ENCODE measurements at places on chromosomes 6 and 20. TPM values are rescaled to one million over a fixed set of nuclear protein-coding genes. Genes with fewer than 3 reads are reported as not detected.
A peak's percentile ranks its signal among the peaks of the same experiment; 100 is the strongest.

DNA sequence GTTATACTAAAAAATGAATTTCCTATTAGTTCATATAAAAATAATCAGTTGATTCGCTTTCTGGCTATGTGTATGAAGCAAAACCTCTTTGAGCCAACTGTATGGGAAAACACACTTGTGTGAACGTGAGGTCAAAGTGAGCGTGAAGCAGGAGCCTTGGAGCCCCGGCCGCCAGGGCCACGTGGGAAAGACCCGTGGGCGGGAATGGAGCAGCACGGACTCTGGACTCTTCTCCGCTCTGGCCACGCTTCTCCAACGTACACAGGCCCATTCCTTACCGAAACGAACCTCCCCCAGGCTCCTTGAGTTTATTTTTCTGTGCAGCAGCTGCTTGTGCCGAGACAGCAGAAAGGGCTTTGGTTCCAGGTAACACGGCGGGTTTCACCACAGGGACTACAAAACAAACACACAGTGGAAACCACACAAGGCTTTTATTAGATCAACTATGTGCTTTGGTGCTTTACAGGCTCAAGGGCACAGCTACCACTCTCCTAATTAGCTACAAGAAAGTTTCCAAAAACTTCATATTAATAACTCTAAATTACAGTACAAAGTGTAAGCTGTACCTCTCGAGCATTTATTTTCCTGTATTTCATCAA is 62.7 kb downstream of the TAF4 start:
- DNase-seq: no peak

The MEI4 gene
- total RNA-seq: not detected

DNA sequence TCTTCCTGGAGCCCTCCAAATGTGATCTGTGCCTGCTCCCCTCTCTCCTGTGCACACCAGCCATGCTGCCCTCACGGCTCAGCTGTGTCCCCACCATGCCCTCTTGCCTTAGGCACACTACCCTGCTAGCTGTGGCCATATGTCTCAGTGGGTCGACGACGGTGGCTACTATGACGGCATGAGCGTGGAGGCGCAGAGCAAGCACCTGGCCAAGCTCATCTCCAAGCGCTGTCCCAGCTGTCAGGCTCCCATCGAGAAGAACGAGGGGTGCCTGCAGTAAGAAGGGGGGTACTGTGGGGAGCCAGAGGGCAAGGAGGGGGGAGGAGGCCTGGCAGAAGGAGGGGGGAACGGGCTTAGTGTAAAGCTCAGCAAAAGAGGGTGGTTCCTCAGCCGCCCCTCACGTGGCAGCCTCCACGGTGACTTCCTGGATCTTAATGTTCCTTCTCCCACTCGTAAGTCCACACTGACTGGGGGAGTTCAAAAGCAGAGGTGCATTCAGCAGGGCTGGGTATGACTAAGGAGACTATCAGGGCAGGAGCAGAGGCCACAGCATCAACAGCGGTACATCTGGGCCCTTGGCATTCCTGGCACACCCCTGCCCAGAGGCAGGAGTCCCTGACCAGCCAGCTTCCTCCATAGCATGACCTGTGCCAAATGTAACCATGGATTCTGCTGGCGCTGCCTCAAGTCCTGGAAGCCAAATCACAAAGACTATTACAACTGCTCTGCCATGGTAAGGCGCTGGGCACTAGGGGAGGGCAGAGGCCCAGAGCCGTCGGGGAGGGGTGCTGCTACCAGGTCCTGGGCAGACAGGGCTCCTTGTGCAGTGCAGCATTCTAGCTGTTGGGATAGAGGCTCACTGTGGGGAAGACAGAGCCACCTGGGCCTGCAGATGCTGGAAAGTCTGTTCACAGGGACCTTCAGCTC is 8.0 kb downstream of the DNPH1 start:
- DNase-seq: no peak

DNA sequence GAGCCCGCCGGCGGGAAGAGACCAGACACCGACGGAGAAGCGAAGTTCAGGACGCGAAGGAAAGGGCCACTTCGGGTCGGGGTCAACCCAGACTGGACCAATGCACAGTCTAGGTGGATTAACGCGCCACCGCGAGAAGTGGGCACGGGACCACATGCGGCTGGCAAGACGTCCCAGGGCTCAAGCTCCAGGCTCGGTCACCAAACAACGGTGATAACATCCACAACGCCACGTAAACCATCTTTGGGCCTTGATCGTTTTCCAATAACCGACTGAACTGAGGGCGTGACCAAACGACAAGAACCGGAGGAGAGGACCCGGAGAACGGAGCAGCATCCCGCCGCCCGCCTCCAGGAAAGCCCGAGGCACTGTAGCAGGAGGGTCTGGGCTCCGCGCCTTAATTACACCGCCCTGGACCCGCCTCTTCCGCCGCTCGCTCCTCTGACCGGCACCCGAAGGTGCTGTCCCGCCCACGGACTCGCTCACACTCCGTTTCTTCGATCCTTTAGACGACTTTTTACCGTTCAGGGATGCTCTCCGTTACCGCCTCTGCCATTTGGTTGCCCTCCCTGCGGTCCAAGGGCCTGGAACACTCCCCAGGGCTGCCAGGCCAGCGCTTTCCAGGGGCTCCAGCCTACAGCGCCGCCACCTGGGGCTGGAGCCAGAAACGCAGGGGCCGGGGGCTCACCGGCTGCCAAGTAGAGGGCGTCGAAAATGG is 44.1 kb downstream of the DPPA5 start:
- DNase-seq: peak; percentile 81

The GPX5 gene
- total RNA-seq: not detected

- DNase-seq: no peak
Observed at GRCh38 chr6:128826606-128827005, 56.3 kb upstream of the LAMA2 start.

DNA sequence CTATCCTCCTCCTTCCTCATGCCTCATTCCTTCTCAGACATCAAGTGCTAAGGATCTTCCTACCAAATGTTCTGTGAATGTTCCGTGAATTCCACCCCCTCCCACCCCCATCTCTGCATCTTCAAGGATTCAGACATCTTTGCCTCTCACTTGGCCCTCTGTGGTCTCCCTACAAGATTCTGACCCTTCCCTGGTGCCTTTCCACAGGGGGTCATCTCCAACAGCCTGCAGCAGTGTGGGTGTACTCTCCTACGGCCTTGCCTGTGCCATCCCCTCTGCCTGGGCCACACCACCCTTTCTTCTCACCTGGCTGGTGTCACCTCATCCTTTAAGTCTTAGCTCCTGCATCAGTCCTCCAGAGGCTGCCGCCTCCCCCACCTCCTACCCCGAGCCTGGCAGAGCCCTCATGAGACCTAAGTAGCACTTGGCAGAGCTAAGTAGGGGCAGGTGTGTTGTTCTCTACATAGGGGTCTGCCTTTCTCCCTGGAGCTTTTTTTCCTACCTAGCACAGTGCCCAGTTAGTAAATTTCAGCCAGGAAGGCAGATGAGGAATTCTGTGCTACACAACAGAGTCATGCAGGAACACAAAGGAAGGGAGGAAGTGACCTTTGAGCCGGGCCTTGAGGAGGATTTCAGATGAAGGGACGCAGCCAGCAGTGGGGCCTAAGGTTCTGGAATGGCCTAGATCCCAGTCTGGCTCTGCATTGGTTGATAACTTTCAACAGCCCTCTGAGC is 43.1 kb downstream of the TM9SF4 start:
- no peak for DNase-seq

DNA sequence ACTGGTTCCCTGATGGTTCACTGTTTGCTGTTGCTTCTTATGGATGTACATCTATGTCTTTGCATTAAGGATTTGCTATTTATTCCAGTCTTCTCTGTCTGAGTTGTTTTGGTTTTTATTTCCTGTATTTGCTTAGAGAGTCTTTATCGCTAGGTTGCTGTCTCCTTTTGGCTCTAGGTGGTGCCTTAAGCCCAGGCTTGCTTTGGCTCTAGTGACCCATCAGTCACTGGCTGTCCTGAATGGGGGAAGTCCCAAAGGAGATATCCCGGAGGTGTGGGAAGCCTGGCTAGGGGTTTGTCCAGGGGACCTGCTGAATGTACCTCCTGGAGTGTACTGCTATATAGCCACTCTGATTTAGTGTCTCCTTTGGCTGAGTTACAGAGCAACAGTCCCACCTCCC is 53.4 kb downstream of the MCHR2 start:
- DNase-seq: no peak

GRCh38 chr20:46043556-46043955 is 14.5 kb downstream of the SLC12A5 start:
- no peak for DNase-seq

The FRMD1 gene
- total RNA-seq: 1.4 TPM

DNA sequence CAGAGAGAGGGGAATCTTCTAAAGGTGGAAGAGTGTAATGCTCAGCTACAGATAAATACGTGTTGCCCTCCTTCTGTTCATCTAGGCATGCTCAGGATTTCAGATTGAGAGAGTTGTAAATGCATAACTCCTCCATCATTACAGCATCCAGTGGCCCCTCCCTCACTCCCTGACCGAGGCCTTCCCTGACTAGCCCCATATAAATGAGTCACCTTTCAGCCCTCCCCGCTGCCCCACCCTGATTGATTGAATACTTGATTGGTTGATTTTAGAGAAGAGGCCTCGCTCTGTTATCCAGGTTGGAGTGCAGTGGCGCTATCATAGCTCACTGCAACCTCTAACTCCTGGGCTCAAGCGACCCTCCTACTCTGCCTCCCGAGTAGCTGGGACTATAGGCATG is 193.7 kb downstream of the EYA2 start:
- no peak for DNase-seq

The CGA gene
- total RNA-seq: not detected

DNA sequence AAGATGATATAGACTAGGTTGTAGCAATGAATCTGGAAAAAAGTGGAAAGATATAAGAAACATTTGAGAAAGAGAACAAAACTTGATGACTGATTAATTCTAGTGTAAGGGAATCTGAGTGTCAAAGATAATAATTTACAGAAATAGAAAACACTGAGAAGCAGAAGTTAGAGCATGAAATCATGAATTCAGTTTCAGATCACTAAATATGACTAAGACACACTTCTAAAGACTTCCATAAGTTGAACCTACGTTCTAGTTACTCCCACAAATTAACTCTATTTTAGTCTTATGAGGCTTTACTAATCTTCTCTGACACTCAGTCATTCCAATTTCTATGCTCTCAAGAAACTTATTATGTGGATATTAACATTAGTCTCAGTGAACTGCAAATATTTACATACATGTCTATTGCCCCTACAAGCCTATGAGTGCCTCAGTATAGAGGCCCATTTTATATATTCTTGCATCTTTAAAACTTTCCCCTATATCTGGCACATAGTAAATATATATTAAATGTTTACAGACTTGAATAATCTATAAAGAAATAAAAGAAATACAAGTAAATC is 30.4 kb downstream of the IBTK start:
- no peak for DNase-seq

- no peak for DNase-seq
Observed at GRCh38 chr6:100370265-100370664, 94.5 kb downstream of the SIM1 start.

DNA sequence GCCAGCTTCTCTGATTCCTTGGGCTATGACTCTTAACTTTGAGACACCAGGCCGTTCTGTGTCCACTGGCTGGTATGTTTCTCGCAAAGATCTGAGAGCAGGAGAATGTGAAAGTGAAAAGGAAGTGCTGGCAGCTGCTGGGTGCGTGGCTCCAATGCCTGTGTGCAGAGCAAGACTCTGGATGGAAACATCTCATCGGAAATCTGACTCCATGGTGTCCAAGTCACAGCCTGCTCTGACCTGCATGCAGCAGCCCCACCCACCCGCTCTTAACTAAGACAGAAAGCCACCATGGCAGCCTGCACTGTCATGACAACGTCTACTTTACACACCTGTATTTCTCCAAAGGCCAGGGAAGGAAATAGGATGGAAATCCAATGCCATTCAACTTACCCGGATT is 66.3 kb upstream of the MPC1 start:
- DNase-seq: no peak

DNA sequence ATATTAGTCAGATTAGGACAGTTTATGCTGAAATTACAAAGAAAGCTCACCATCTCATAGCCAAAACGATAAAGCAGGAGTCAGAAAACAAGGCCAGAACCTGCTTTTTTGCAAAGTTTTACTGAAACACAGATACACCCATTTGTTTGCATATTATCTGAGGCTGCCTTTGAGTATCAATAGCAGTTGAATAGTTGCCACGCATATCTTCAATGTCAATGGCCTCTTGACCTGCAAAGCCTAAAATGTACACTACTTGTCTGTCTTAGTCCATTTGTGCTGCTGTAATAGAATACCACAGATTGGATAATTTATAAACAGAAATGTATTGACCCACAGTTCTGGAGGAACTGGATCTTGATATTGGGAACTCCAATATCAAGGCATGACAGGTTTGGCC is 94.1 kb upstream of the NT5E start:
- DNase-seq: no peak

The LY86 gene
- 9.5 TPM for total RNA-seq

The PHF3 gene
- 38.9 TPM for total RNA-seq

- DNase-seq: no peak
Observed at GRCh38 chr20:358891-359555, 12.1 kb downstream of the NRSN2 start.

DNA sequence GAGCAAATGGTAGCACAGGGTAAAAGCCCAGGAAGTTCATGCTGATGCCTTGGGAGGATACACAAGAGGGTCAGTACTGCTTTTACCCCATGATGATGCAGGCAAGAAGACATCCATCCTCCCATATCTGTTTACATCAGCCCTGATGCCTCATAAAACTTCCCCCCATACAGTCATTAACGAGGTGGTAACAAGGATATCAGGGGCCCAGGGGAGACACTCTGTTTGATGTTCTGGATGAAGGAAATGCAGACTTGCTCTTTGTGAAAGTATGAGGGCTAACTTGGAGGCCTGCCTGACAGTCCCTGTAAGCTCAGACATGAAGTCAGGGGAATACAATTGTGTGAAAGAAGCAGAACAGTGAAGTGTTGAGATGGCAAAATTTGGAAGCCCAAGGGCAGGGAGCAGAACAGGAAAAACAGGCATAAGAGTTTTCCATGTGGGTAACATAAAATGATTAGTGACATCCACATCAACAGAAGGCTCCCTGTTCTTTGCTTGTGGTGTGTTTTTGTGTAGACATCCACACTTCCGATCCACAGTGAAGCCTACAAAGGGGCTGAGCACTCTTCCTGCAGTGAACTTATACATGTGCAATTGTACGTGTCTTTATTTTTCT is 813.4 kb downstream of the MAFB start:
- no peak for DNase-seq

- DNase-seq: no peak
Observed at GRCh38 chr6:6588924-6589709, 597 bp downstream of the LY86 start.
